ENCODE measurements at places on chromosomes 4 and X. TPM values are rescaled to one million over a fixed set of nuclear protein-coding genes. Genes with fewer than 3 reads are reported as not detected.

The ARMCX2 gene
- 147 TPM for total RNA-seq

The AMOT gene
- 31.2 TPM for total RNA-seq

The SH3TC1 gene
- 114 TPM for total RNA-seq

The CLTRN gene
- total RNA-seq = 0.95 TPM

The RHOH gene
- total RNA-seq = 20.4 TPM

The GPM6B gene
- total RNA-seq = 18.8 TPM

The SLC34A2 gene
- total RNA-seq = 0.41 TPM

The CTAG1B gene
- not detected for total RNA-seq

The BRCC3 gene
- 42.5 TPM for total RNA-seq

The HMX1 gene
- total RNA-seq = not detected

The NDP gene
- not detected for total RNA-seq

The TMEM131L gene
- total RNA-seq = 29.8 TPM

The GBA3 gene
- total RNA-seq = not detected

The OCRL gene
- 24.2 TPM for total RNA-seq

The TMEM150C gene
- total RNA-seq = 10.5 TPM

The REELD1 gene
- 0.26 TPM for total RNA-seq

The PLP1 gene
- total RNA-seq = 9.6 TPM

The CACNA1F gene
- 0.59 TPM for total RNA-seq

- DNase-seq = no peak
Measured at GRCh38 chrX:68190799-68191198, 242.5 kb downstream of the OPHN1 start.

- DNase-seq = peak; percentile 38
Measured at GRCh38 chr4:177051473-177052060, 258.1 kb upstream of the NEIL3 start.

- no peak for DNase-seq
Measured at GRCh38 chr4:821631-822030, 4.3 kb downstream of the CPLX1 start.

DNA sequence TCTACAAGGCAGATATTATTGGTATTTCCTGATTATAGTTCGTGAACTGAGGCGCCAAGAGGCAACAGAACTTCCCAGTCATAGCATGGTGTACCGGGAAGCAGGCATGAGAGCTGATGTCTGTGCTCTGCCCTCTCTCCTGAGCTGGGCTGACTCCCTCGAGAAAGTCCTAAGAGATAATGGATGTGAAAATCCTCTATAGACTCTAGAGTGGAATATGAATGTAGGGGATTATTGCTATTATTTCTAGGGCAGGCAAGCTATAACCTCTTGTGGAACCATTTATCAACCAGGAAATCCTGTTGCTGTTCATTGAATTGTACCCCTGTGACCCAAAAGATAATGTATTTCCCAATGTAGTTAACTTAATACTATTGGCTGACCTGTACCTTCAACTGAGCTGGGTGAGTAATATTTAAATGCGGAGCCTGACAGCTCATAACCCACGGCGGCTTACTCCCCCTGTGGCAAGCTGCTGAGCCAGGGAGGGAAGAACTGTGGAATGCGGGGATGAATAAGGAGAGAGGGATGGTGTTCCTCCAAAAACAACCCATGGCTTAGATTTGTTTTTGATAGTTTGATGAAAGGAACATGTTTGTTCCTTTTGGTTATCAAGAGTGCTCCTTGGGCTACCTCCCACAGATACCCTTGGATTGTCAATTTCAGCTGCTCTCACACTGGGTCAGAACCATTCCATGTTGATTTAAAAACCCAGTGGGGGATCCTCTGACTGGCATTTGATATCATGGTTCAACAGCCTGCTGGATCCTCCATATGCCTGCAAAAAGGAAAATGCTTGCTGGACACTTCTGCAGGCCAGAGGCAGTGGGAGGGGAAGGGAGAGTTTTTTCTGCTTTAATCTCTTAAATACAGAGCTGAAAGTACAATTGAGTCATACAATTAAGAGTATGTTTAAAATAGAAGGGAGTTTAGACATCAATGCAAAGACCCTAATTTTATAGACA lies 339.0 kb upstream of the BOD1L1 start:
- no peak for DNase-seq

DNA sequence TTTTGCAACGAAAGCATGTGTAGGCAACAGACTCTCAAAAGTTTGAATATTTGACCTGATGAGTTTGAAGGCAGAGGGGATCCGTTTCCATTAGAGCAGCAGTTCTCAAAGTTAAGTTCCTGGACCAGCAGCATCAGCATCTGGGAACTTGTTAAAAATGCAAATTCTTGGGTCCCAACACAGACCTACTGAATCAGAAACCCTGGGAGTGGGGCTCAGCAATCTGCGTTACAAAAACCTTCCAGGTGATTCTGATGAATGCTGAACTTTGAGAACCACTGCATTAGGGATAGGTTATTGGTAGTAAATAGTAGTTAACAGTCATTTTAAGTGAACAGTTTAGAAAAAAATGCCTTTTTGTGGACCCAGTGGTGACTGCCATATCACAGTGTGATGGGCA lies 98.8 kb downstream of the PDE5A start:
- no peak for DNase-seq

- DNase-seq = no peak
Measured at GRCh38 chrX:39125834-39126233, 324.6 kb downstream of the MID1IP1 start.

DNA sequence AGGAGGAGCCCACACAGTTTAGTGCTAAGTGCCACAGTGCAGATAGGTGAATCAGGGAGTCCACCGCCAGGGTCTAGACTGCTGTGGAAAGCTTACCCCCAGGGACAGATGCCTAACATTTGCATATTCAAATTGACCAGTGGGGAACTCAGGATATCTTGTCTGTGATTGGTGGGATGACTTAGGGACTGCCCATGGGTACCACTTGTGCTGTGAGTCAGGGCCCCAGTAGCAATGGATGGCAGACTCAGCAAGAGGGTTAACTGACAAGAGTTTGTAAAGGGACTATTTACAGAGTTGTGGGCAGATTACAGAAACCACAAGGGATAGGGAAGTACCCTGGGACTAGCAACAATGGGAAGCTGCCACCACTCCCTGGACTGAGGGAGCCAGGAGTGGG lies 282.1 kb downstream of the BCOR start:
- DNase-seq = no peak

DNA sequence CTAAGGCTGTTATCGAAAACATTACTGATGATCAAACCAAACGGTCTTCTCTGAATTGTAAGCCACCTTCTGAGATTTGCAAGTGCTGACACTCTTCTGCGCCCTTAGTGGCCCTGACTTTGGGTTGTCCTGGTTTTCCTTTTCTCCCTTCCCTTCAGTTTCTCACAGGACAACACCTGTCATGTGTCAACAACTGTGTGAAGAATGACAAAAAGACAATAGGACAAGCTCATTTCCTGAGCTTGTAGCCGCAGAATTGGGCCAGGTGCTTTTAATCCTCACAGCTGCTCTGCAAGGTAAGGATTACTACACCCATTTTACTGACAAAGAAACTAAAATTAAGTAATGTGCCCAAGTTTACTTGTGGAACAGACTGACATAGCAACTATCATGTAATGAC lies 44.9 kb upstream of the TXK start:
- no peak for DNase-seq

- no peak for DNase-seq
Measured at GRCh38 chr4:182492423-182492822, 249.2 kb downstream of the TENM3 start.

GRCh38 chrX:133992882-133993281 lies 7.5 kb upstream of the GPC3 start:
- DNase-seq = no peak

DNA sequence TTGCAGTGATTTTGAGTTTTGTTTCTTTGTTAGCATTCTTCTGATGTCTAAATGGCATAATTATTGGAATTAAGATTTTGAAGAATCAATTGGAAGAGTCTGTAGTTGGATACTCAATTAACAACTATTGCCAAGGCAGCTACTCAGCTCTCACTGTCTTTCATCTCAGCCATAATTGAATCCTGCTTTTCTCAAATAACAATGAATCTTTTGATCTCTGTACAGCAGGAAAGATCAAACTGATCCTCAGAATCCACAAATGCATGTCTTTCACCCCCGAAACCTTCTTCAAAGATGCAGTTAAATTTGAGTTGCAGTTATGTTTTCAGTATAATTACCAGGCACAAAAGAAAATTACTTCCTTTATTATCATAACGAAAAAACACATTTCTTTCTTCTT lies 86.2 kb downstream of the MAD2L1 start:
- DNase-seq = no peak

DNA sequence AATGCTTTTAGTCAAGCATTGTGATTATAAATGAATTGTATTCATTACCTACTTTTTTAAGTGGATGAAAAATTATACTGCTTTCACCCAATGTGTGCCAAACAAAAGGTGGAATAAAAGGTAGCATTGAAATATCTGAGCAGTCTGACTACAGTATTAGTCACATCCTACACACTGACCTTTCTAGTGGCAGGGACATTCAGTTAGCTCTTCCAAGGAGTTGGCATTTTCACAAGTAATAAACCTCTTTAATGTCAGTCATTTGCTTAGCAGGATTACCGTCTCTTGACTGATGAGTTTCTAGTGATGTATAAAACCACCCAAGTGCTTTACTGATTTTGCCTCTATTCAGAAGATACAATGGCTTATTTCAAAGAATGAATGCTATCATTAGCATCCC lies 687.9 kb downstream of the ARAP2 start:
- no peak for DNase-seq

GRCh38 chrX:65420154-65420553 lies 114.4 kb downstream of the LAS1L start:
- no peak for DNase-seq

- DNase-seq = no peak
Measured at GRCh38 chr4:43374216-43374751, 481.8 kb downstream of the GRXCR1 start.

DNA sequence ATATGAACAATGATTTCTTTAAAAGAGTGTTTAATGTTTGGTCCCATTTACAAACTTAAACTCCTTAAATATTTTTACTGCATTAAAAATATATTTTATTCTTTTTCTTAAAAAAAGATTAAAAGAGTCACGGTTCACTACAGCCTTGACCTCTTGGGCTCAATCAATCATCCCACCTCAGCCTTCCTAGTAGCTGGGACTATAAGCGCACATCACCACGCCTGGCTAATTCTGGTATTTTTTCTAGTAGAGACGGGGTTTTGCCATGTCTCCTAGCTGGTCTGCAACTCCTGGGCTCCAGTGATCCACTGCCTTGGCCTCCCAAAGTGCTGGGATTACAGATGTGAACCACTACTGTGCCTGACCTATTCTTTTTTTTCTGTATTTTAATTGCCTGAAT lies 104.7 kb upstream of the TLR2 start:
- DNase-seq = no peak

DNA sequence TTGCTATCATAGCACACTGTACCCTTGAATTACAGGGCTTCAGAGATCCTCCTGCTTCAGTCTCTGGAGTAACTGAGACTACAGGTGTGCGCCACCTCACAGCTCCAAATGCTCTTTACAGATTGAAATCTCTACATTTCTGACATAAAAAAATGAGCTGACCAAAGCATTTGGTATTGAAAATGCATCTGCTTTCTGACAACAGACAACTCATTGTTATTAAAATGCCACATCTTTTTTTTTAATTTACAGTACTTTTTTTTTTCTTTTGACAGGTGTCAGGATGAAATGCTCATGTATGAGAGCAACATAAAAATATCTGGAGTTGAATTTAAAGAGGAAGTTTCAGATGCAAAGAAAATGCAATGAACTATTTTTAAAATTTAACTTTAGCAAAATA lies 764.5 kb downstream of the TRAM1L1 start:
- no peak for DNase-seq

DNA sequence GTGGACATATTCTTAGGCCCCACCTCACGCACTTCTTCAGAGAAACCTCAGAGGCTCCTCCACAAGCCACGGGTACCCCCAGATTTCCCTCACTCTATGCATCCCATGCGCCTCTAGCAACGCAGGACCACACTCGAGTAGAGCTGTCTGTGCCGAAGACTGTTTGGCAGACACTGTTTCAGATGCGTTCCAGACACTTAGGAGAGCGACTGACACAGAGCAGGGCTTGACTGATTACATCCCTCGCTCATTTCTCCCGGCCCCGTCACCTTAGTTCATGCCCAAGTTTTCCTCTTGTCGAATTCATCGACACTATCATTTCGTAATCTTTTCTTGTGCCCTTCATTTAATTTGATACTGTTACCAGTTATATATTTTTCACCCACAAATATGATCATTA lies 15.0 kb downstream of the SORBS2 start:
- no peak for DNase-seq
